ENCODE measurements at places on chromosomes 5 and 9. TPM values are rescaled to one million over a fixed set of nuclear protein-coding genes. Genes with fewer than 3 reads are reported as not detected.

SLC24A2 gene
- total RNA-seq, result 1.9 TPM

F2RL1 gene
- total RNA-seq, result 2.3 TPM

SEMA5A gene
- total RNA-seq, result 40.3 TPM

TTC23L gene
- total RNA-seq, result not detected

SARDH gene
- total RNA-seq, result 8.0 TPM

TMEM232 gene
- 3.8 TPM for total RNA-seq

SEC24A gene
- 31.7 TPM for total RNA-seq

EXD3 gene
- total RNA-seq, result 19.9 TPM

STING1 gene
- 38.9 TPM for total RNA-seq

PHF24 gene
- total RNA-seq, result 0.31 TPM
